NCI-H69 (cell line): ENCODE measurements at places on chromosomes 3 and 15.

- no peak for DNase-seq
Measured at GRCh38 chr3:33991673-33992072, 193.2 kb downstream of the PDCD6IP start.

GRCh38 chr3:52873433-52874159 is 23.8 kb downstream of the STIMATE start:
- no peak for DNase-seq

DNA sequence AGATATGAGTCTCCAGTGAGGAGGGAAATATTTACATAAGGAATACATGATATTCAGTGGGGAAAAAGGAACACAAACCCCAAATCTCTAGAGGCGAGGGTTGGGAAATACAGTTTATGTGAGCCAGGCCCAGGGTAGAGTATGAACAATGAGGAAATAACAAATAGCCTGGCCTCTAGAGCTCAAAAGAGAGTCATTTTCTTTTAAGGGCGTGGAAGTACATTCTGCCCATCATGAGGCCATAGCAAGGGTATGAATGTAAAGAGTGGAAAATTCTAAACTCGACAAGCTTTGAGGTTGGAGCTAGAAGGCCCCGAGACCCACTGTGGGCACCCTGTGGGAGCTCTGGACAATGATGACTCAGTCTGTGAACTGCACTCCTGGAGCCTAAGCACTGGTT is 27.8 kb upstream of the IGF2BP2 start:
- DNase-seq = no peak

- no peak for DNase-seq
Measured at GRCh38 chr15:85284497-85284896, 95.9 kb upstream of the AKAP13 start.

- DNase-seq = peak; percentile 28
Measured at GRCh38 chr3:58188173-58188564, 22.6 kb downstream of the DNASE1L3 start.

GRCh38 chr3:23183731-23184130 is 19.4 kb upstream of the UBE2E2 start:
- peak; percentile 0 for DNase-seq

- no peak for DNase-seq
Measured at GRCh38 chr15:88538972-88539371, 7.5 kb downstream of the DET1 start.

- DNase-seq = peak; percentile 71
Measured at GRCh38 chr3:142963516-142964448, at the start of gene PAQR9. Gene PAQR9 (minus strand): TSS chr3:142963674. CDS start chr3:142963336, 338 bp downstream.

DNA sequence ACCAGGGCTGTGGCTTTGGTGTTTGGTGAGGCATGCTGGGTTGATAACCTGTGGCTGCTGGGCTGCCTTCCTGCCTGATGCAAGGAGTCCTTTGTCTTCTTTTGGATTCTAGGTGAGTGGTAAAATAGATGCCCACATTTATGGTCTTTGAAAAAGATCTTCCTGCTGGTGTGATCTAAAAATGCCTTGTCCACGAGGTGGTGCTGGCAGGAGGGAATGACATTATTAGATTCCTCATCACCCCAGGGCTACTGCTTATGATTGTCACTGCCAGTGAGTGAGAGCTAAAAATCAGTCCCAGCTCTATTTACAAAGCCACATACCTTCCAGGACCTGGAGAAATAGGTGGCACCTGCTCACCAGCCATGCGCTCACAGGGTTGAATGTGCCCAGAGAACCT is 355.5 kb upstream of the ROPN1 start:
- peak; percentile 42 for DNase-seq

DNA sequence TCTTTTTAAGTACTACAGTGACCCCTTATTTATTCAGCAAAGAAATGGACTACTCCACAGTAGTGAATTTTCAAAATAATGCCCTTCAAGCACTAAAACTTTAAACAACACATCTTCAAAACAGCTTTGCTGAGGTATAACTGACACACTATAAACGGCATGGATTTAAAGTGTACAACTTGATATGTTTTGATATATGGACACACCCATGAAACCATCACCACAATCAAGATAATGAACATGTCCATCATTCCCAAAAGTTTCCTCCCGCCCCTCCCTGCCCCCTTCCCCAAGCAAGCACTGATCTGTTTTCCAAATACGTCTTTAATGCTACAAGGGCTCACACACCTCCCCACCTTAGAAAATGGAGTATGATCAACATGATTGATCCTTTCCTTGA is 1.6 kb upstream of the FURIN start:
- DNase-seq = no peak

DNA sequence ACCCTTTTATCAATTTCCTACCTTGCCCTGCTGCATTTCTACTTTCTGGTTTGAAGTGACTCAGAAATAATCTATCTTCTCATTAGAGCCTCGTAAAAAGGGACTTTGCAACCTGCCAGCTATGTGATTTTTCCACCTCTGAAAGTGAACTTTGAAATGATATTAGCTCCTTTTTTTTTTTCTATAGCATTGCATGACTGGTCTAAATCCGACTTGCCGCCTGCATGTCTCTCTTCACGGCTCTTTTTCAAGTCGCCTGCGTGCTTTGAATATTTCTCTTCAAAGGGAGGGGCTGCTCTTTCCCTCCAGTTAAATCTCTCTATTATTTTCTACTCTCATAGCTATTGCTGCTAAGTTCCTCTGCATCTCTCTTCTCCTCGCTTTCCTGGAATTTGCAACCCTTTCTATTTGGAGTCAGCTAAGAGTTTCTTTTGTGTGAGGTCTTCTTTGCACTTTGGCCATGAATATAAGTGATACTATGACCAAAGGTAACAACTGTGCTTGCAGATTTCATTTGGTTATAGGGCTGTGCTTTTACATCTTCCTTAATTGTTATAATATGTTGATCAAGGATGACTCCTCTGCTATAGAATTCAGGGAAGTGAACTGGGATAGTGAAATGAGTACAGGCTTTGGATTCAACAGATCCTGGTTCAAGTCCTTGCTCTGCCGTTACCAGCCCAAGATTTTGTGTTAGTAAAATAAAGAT is 541.1 kb downstream of the AGBL1 start:
- no peak for DNase-seq

GRCh38 chr3:138078901-138079344 is 36.5 kb downstream of the DZIP1L start:
- no peak for DNase-seq

DNA sequence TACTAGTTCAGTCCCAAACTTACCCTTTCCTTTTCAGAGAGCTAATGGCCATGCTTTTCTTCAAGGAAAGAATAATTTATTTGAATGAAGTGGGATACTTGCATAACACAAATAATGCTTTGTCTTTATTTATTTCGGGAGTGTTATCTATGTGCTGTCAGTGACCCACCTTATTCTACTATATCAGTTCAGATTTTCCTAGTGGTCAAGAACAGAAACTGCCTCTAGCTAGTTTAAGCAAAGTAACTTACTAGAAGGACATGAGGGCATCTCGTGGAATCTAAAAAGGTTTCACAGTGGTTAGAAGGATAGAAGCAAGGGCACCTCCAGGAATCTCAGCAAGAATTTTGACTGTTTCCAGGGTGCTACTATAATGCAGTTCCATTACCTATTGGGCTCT is 3.8 kb upstream of the TIMMDC1 start:
- DNase-seq = no peak

GRCh38 chr3:61073566-61074165 is 177.6 kb downstream of the FHIT start:
- DNase-seq = no peak

DNA sequence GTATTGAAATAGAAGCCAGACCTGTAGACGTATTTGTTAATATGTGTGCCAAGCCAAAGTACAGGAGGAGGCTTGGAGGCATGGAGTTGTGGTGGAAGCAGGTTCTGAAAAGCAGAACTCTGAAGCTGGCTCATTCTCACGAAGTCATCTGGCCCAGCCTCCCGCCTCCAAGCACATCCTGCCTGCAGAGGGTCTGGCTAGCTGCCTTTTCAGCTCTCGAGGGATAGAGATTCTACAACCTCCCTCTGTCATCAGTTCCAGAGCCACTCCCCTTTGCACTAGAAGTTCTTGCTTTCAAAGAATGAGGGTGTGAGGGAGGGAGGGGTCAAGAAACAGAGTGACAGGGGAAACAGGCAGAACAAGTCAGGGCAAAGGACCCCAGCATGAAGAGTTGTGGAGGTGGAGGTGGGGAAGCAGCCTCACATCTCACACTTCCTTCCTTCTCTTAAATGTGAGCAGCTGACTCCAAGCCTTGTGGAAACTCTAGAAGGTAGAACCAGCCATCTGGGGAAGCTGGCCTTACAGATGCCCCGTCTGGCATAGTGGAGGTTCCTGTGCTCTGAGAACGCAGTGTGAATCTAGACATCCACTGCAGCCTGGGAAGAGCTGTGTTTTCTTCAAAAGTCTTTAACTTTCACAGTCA is 95.3 kb downstream of the SLC49A4 start:
- DNase-seq = peak; percentile 30

DNA sequence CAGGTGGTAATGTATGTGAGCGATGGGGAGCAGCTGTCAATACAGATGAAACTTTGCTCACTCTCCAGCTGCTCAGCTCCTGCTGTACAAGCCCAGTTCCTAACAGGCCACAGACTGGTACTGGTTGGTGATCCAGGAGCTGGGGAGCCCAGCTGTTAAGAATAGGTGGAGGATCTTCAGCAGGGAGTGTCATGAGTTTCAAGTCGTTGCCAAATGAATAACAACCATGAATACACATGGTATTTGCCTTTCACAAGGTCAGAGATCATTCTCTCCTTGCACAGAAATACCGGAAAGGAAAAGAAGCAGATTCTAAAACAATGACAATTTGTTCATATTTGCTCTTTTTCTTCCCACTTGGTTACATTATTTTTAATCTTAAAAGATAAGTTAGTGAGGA is 5.1 kb downstream of the PLSCR1 start:
- no peak for DNase-seq

- no peak for DNase-seq
Measured at GRCh38 chr3:36941658-36942057, 3.2 kb downstream of the TRANK1 start.

- no peak for DNase-seq
Measured at GRCh38 chr15:101240358-101240757, 11.5 kb downstream of the CHSY1 start.

GRCh38 chr3:35500641-35501350 is 138.5 kb upstream of the ARPP21 start:
- DNase-seq = no peak

- no peak for DNase-seq
Measured at GRCh38 chr3:142263112-142263511, 37.7 kb upstream of the GK5 start.

DNA sequence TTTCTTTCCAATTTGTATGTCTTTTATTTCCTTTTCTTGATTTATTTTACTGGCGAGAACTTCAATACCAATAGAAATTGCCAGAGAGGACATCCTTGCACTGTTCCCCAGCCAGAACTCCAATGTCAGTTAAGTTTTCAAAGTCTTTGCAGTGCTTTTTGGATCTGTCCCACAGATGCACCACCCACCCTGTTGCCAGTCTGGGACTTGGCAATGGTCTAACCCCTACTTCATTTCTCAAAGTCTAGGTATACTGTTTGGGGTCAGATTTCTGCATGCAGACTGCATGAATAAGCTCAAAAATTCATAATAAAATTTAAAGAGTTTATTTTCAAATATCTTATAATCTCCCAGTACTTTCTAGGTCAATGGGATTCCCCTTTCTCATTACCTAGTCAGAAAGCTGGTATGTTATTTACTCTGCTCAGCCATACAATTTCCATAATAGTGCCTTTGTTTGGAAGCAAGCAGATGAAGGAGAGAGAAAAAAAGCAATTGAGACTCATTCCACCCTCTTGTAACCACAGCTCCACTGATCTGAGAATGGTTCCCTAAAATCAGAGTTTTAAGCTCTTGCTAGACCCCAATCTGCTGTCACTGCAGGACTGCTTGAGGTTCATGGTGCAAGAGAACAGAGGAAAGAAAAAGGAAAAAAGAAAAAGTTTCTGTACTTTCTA is 125.9 kb upstream of the PLXND1 start:
- DNase-seq = peak; percentile 8

DNA sequence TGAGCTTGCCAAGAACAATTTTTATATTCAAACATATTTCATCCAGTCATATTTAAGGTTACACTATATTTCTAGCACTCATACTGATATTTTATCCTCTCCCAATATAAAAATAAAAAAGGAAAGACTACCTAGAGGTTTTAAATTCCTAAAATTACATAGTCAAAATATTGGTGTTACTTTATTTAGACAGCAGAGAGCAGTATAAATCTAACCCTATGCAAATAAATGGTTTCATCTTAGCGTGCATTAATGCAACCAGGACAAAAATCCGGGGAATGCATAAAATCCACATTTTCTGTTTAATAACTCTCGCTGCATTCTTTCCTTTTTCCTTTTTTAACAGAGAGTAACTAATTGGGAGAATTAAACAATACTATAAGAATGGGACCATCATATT is 1447.4 kb upstream of the ALCAM start:
- peak; percentile 1 for DNase-seq

GRCh38 chr3:184237211-184237610 is 7.8 kb downstream of the VWA5B2 start:
- DNase-seq = no peak

GRCh38 chr3:49013738-49014660 is 4.4 kb downstream of the DALRD3 start:
- peak; percentile 36 for DNase-seq

- DNase-seq = no peak
Measured at GRCh38 chr3:88301273-88301995, 151.7 kb downstream of the C3orf38 start.

- peak; percentile 80 for DNase-seq
Measured at GRCh38 chr15:89364341-89364740, 29.7 kb upstream of the POLG start.

DNA sequence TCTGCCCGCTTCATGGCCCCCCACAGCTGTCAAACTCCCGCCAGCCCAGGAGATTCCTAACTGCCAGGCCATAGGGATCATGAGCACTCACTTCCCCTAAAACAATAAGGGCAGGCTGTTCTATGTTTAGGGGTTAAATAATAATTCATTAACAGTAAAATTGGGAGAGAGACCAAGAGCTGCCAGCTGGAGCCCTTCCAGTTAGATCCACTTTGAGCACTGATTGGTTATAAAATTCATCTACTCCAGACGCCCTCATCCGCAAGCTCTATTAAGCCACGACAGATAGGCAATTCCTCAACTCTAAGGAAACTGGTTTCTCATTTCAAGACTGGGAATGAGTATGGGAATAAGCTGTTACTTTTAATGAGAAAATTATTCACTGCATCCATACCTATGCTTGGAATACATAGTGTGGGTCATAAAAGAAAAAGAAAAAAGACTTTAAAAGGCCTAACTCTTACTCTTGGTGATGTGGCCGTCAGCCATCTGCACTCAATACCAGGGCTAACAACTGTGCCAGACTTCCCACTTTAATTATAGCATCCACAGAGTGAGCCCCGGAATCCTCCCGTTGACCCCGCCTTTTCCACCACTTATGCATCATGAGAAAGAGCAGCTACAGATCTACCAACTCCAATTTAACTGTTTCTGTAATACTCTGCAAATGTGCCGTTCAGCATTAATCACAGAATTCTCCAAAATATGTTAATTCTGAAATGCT is 44.5 kb downstream of the IL17RD start:
- DNase-seq = no peak

GRCh38 chr3:123750659-123751420 is 133.3 kb downstream of the MYLK start:
- DNase-seq = no peak
